Activated CD4-positive, alpha-beta memory T cell treated with anti-CD3 and anti-CD28 coated beads, Interleukin-2, amount 10 ng/mL, durations not matched to agents 7 days and 5 days (primary cell): ENCODE measurements at places on chromosomes 2 and 18. TPM values are rescaled to one million over a fixed set of nuclear protein-coding genes. Genes with fewer than 3 reads are reported as not detected.

- H3K4me3 ChIP-seq, result no peak overlapping the region
- H3K36me3 ChIP-seq, result no peaks in the 10 kb centered on the region
- no peaks in the 10 kb centered on the region for H3K27me3 ChIP-seq
- H3K4me1 ChIP-seq, result no peaks in the 10 kb centered on the region
- H3K27ac ChIP-seq, result no peak overlapping the region
These were observed 931.9 kb downstream of the DCDC2C start for GRCh38 chr2:4635289-4635688.

DNA sequence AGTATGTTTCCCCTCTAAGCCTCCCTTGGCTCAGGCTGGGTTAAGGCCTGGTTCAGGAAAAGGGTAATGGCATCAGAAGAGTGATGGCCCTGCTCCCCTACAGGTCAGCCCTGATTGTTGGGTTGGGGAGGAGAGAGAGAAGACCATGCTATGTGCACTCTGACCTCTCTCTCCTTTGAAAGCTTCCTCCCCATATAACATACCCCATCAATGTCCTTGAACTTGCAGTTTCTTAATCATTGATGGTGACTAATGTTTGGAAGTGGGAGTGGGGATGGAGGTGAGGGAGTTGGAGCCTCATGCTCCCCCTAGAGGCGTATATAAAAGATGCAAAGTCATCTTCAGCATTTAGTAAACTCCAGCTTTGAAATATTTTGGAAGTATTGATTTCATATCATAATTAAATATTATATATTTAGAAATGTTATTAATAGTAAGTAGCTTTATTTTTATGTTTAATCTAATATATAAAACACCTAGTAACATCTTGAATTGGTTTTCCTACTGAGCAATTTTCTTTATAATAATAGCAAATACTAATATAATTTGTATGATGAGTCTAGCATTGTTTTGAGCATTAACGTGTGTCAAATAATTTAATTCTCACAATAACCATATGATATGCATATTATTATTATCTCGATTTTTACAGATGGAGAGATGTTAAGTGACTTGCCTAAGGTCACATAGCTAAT is 8.8 kb downstream of the PLCL1 start:
- peaks cover 8% of the 10 kb centered on the region for H3K27me3 ChIP-seq
- no peak overlapping the region for H3K4me3 ChIP-seq
- no peak overlapping the region for H3K27ac ChIP-seq
- H3K36me3 ChIP-seq, result no peaks in the 10 kb centered on the region
- DNase-seq, result no peak

DNA sequence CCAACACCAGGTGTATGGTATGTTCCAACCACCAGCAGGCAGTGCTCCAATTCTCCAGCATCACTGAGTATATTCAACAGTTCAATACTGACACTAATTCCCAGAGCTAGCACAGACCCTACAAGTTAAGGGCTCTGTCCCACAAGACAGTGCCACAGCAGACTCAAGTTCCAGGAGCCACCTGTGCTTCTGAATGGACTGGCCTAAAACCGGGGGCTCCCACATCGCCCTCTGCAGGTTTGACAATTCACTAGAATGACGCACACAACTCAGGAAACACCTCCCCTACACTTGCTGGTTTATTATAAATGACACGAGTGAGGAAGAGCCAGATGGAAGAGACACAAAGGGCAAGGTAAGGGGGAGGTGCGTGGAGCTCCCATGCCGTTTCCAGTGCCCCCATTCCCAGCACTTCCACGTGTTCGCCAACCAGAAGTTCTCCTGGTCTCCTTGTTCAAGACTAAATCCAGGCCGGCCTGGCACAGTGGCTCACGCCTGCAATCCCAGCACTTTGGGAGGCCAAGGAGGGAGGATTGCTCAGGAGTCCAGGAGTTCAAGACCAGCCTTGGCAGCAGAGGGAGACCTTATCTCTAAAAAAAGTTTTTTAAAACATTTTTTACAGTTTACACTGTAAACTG is 12.2 kb upstream of the ATP6V1B1 start:
- no peak for DNase-seq
- H3K36me3 ChIP-seq, result no peaks in the 10 kb centered on the region
- no peak overlapping the region for H3K27ac ChIP-seq
- H3K4me3 ChIP-seq, result no peak overlapping the region

- H3K4me3 ChIP-seq, result no peak overlapping the region
- no peak for DNase-seq
- H3K36me3 ChIP-seq, result no peaks in the 10 kb centered on the region
- H3K27me3 ChIP-seq, result peaks cover 2% of the 10 kb centered on the region
These were observed 110.0 kb upstream of the STON1 start for GRCh38 chr2:48419884-48420511.

GRCh38 chr18:31497836-31498573 is at the start of gene DSG2:
DSG2 (plus strand) TSS chr18:31498177; CDS start chr18:31498252, 75 bp downstream.
- peaks cover 3% of the 10 kb centered on the region for H3K4me1 ChIP-seq
- H3K36me3 ChIP-seq, result no peaks in the 10 kb centered on the region
- H3K4me3 ChIP-seq, result peak within 1 kb of the TSS; percentile 53
- H3K27ac ChIP-seq, result no peak within 1 kb of the TSS
- DNase-seq, result no peak
- H3K27me3 ChIP-seq, result peaks cover 32% of the 10 kb centered on the region

- H3K4me1 ChIP-seq, result no peaks in the 10 kb centered on the region
- no peak overlapping the region for H3K27ac ChIP-seq
- no peaks in the 10 kb centered on the region for H3K36me3 ChIP-seq
- H3K27me3 ChIP-seq, result peaks cover 28% of the 10 kb centered on the region
These were observed 141.8 kb downstream of the SMAD2 start for GRCh38 chr18:47788621-47789020.

DNA sequence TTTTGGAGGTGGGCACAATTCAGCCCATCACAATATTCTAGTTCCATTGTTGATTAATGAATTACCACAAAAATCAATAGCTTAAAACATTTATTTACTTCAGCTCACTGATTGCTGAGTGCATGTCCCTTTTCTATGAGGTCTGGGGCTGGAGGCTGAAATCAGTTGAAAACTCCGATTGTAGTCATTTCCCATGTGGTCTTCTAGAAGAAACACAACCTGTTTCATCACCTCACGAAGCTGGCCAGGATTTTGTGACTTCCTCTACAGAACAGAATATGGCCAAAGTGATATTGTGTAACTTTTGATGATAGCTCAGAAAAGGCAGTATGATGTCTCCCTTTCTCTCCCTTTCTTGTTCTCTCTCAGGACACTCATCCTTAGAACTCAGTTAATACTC is 44.1 kb upstream of the CYRIA start:
- H3K36me3 ChIP-seq, result no peaks in the 10 kb centered on the region
- DNase-seq, result no peak
- no peak overlapping the region for H3K4me3 ChIP-seq
- no peaks in the 10 kb centered on the region for H3K4me1 ChIP-seq
- peaks cover 3% of the 10 kb centered on the region for H3K27me3 ChIP-seq

DNA sequence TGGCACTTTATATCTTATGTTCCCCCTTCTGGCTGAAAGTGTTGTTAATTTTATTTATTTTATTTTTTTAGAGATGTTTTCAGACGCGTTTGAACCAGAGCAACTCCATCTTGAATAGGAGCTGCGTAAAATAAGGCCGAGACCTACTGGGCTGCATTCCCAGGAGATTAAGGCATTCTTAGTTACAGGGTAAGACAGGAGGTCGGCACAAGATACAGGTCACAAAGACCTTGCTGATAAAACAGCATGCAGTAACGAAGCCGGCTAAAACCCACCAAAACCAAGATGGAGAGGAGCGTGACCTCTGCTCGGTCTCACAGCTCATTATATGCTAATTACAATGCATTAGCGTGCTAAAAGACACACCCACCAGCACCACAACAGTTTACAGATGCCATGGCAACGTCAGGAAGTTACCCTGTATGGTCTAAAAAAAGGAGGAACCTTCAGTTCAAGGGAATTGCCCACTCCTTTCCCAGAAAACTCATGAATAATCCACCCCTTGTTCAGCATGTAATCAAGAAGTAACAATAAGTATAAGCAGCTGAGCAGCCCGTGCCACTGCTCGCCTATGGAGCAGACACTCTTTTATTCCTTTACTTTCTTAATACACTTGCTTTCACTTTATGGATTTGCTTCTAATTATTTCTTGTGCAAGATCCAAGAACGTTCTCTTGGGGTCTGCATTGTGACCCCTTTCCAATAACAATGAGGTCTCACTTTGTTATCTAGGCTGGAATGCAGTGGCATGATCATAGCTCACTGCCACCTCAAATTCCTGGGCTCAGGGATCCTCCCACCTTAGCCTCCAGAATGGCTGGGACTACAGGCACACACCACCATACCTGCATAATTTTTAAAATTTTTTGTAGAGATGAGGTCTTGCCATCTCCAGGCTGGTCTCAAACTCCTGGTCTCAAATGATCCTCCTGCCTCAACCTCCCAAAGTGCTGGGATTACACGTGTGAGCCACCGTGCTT is 55.9 kb downstream of the CACNB4 start:
- DNase-seq, result no peak
- H3K36me3 ChIP-seq, result no peaks in the 10 kb centered on the region
- no peak overlapping the region for H3K4me3 ChIP-seq
- H3K27me3 ChIP-seq, result peaks cover 4% of the 10 kb centered on the region
- no peaks in the 10 kb centered on the region for H3K4me1 ChIP-seq
- no peak overlapping the region for H3K27ac ChIP-seq

- no peak overlapping the region for H3K4me3 ChIP-seq
- no peak overlapping the region for H3K27ac ChIP-seq
- H3K36me3 ChIP-seq, result no peaks in the 10 kb centered on the region
- no peak for DNase-seq
These were observed 43.0 kb upstream of the FZD5 start for GRCh38 chr2:207812726-207813080.

POTEF gene
- not detected for total RNA-seq
